Esophagus mucosa (tissue), 1 donor: ENCODE measurements at places on chromosomes 6 and 20. TPM values are rescaled to one million over a fixed set of nuclear protein-coding genes. Genes with fewer than 3 reads are reported as not detected.

FOXQ1 gene
- 10.0 TPM for total RNA-seq

- peak; percentile 86 for ATAC-seq
Observed at GRCh38 chr6:166540631-166541331, 45.7 kb downstream of the RAMACL start.

DNA sequence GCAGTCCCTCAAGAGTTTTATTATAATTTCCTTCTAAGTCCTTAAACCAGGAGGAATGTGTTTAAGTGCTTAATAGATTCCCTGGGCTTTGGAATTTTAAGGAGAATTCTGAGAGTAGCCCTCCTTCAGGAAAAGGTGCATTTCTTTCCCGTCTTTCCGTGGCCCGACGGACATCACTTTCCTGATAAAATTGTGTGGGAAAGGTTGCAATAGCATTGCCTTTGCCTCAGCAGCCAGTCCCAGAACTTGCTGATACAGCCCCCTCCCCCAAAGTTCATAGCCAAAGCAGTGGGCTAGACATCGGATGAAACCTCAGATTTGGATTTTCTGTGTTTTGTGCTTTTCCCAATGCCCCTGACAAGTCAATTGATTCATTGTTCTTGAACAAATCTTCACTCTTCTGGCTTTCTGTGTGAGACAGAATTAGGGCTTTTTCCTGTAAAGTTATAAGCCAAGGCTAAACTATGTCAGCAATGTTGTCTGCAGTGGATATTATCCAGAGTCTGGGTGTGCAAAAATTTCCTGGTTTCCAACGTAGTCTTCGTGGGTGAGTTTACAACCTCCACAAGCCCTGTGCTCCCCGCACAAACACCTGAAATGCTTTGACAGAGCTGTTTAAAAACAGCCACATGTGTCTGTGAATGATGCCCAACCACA lies 1.1 kb upstream of the SMOC2 start:
- no peak for ATAC-seq

GRCh38 chr20:13081877-13082276 lies 73.1 kb downstream of the SPTLC3 start:
- ATAC-seq: no peak

FITM2 gene
- total RNA-seq: 3.8 TPM

PTCRA gene
- total RNA-seq: not detected

SMLR1 gene
- total RNA-seq: not detected

DPPA5 gene
- total RNA-seq: not detected

EEF1A2 gene
- 0.76 TPM for total RNA-seq

DNA sequence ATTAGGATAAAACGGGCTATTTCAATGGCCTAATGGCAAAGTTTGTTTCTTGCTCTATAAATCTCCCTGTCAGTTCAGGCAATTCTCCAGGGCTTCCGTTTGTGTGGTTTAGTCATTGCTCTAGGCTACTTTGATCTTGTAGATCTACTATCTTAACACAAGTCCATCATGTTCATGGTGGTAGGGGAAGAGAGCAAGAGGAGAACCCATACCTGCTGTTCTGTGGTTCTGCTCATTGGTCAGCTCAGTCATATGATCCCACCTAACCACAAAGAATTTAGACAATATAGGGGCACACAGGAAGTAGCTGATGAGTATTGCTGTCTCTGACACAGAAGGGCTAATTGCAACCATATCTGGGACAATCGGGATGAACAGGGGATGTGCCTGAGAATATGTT lies 4.9 kb upstream of the DEK start:
- ATAC-seq: no peak

DNA sequence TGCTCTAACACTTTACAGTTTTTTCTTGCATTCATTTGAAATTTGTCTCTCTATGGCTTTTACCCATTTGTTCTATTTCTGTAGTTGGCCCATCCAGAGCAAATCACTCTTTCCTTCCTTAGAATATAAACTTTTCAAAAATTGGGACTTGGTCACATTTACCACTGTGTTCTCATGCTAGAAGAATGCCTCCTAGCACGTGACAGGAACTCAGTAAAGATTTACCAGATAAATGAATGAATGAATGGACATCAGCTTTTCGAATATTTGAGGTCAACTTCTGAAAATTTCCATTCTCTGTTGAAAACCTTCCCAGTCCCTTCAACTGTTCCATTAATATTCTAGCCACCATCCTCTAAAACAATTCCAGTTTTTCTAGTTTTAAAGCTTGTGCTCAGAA lies 294.5 kb downstream of the CD83 start:
- no peak for ATAC-seq

DNA sequence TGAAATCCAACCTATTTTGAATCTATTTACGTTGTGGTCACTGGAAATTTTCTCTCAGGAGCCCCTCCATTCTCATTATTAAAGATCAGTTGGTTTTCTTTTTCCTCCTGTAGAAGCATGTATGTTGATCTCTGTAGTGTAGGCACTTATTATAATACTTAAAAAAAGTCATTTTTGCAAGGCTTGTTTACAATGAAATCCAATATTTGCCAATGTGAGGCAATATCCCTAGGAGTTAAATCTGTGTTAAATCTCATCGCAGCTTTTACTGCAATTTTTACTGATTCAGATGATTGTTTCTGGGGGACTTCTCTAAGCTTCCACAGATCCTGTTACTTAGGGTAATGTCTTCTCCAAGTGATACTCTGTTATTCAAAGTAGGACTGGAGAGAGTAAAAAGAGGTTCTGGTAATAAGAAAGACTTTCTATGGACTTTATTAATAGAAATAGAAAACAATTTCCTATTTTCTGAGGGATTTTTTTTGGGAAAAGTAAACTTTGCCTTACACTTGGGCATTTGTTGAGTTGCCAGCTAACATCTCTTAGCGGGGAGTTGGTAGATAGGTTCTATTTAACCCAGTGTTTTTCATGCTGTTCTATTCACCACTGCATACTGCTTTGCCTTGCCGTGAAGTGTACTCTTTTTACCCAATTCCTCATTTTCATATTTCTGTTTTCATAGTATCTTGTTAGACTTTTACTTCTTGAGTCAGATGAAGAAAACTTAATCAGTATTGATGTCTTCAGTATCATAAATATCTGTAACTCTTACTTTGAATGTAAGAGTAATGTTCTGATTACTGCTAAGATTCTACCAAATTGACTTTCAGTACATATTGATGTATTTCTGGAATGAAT lies 48.6 kb downstream of the CDKAL1 start:
- no peak for ATAC-seq
